ENCODE measurements at places on chromosomes 16 and 17. TPM values are rescaled to one million over a fixed set of nuclear protein-coding genes. Genes with fewer than 3 reads are reported as not detected.

- no peak for DNase-seq
These were observed 23.9 kb upstream of the TAT start for GRCh38 chr16:71600822-71601221.

DNA sequence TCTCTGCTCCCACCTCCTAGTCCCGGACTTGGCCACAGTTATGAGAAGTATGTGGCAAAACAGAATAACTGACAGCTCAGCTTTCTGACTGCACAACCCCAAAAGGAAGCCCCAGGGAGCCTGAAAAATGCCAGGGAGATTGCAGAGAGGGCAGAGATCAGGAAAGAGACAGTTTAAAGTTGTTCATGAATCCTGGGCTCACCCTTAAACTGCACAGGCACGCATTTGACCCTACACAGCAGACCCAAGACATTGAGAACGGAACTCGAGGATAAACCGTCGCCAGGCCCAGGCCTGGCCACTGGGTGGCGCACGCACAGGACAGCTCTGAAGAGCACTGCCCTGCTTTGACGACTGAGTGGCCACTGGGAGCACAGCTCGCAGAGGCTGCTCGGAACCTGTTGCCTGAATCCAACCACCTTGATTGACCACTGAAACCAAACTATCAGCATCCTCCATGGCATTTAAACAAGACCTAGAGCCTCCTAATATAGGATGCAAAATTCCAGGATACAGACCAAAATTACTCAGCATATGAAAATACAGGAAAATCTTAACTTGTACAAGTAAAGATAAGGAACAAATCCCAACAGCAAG lies 114.0 kb downstream of the C16orf95 start:
- DNase-seq: no peak

GRCh38 chr17:18332909-18333489 lies 17.9 kb downstream of the SMCR8 start:
- DNase-seq: no peak

- DNase-seq: peak; percentile 71
These were observed 1.1 kb downstream of the GLIS2 start for GRCh38 chr16:4316864-4317531.

GRCh38 chr17:37413875-37414519 lies 7.3 kb downstream of the TADA2A start:
- DNase-seq: no peak

DNA sequence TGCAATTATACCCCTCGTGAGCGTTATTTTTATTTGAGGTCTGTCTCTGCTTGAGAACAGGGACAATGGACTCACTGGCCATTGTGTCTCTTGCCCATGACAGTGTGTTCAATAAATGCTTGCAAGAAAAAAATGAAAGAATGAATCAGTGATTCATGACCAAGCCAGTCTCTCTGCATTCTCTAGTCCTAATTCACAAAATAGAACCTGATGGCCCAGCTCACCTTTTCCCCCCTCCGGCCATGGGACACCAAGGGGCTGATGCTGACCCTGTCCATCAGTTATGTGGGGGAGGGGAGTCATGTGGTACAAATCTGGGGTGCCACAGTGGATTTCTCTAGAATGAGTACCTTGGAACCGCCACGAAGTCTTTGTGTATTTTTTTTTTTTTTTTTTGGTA lies 38.2 kb downstream of the CCDC42 start:
- no peak for DNase-seq

DNA sequence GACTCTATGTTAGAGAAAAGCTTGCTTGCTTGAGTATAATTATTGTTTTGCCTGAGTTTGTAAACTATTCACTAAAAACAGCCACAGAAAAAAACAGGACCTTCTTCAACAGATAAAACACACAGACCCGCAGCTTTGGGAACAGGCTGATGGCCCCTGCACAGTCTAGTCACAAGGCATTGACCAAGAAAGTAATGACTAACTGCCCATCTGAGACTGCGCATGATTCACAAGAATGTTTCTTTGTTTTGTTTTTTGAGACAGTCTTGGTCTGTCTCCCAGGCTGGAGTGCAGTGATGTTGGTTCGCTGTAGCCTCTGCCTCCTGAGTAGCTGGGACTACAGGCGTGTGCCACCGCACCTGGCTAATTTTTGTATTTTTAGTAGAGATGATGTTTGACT lies 2.8 kb upstream of the ZKSCAN2 start:
- no peak for DNase-seq

GRCh38 chr17:75430159-75430974 lies 24.9 kb upstream of the GRB2 start:
- DNase-seq: no peak

DNA sequence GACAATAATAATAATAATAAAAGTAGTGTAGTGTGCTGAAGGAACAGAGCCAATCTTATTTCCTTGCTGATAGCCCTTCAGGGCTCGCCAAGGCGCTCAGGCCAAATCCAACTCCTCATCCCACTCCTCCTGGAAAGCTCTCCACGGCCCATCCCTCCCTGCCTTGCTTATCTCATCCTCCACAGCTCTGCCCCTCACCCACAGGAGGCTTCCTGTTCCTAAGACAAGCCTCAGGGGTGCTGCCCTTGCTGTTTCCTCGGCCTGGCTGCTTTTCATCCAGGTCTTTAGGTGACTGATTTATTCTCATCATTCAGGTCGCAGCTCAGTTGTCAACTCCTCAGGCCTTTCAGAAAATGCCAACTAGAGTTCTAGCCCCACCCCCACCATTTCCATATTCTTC lies 11.2 kb downstream of the GTF3C1 start:
- DNase-seq: no peak

GRCh38 chr16:57786632-57787518 lies 15.4 kb downstream of the KIFC3 start:
- DNase-seq: peak; percentile 81

- DNase-seq: no peak
These were observed 16.4 kb downstream of the IGF2BP1 start for GRCh38 chr17:49013311-49014213.

GRCh38 chr17:77502626-77503292 lies 362.0 kb downstream of the SEC14L1 start:
- no peak for DNase-seq

GRCh38 chr17:73163043-73163442 lies 1.8 kb upstream of the SSTR2 start:
- no peak for DNase-seq

The KRTAP2-2 gene
- total RNA-seq: not detected

The TEX14 gene
- 0.13 TPM for total RNA-seq

The GPR179 gene
- total RNA-seq: not detected

The SYNGR3 gene
- total RNA-seq: 0.50 TPM

The KRT25 gene
- total RNA-seq: not detected

The CACNG1 gene
- total RNA-seq: 0.46 TPM

The HLF gene
- 54.3 TPM for total RNA-seq

The PDE6G gene
- not detected for total RNA-seq

Data from ovary (tissue), 10 donors.